ENCODE measurements at places on chromosomes 1 and 21. TPM values are rescaled to one million over a fixed set of nuclear protein-coding genes. Genes with fewer than 3 reads are reported as not detected.

DNA sequence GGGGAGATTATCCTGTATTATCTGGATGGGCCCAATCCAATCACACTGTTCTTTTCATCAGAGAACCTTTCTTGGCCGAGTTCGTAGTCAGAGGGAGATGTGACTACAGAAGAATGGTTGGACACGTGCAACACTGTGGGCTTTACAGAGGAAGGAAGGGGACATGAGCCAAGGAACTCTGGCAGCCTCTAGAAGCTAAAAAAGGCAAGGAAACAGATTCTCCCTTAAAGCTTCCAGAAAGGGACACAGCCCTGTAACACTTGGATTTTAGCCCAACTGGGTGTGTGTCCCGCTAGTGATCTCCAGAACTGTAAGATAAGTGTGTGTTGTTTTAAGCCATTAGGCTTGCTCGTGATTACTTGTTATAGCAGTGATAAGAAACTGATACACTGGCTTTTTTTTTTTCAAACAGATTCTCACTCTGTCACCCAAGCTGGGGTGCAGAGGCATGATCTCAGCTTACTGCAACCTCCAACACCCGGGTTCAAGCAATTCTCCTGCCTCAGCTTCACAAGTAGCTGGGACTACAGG lies 53.9 kb upstream of the FBXO28 start:
- DNase-seq = no peak

DNA sequence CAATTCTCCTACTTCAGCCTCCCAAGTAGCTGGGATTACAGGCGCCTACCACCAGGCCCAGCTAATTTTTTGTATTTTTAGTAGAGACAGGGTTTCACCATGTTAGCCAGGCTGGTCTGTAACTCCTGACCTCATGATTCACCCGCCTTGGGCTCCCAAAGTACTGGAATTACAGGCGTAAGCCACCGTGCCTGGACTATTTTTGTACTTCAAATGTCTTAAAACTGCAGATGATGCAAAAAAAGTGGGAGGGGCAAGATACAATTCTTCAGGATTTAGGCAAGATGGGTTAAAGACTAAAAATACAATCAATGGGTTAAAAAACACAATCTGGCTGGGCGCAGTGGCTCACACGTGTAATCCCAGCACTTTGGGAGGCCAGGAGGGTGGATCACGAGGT lies 4.7 kb downstream of the SCAF4 start:
- DNase-seq = no peak

The LRRC53 gene
- polyA plus RNA-seq = not detected

DNA sequence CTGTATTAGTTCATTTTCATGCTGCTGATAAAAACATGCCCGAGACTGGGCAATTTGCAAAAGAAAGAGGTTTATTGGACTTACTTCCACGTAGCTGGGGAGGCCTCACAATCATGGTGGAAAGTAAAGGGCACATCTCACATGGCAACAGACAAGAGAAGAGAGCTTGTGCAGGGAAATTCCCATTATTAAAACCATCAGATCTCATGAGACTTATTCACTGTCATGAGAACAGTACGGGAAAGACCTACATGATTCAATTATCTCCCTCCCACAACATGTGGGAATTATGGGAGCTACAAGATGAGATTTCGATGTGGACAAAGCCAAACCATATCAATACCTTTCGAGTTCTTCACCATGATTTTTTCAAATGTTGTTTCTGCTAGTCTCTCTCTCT lies 3.7 kb upstream of the CHRM3 start:
- DNase-seq = no peak

DNA sequence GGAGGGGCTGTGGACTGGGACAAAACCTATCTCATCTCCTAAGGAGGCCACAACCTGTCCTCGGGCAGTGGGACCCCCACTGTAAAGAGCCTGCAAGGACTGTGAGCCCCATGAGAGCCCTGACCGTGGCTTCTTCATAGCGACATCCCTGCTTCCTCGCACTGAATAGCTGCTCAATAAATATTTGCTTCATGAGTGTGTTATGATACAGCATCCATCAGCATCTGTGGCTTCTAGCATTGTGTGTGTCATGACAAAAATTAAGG lies 40.5 kb upstream of the CSF3R start:
- no peak for DNase-seq

The ZFP69B gene
- 1.1 TPM for polyA plus RNA-seq

The LCE3E gene
- polyA plus RNA-seq = not detected

- no peak for DNase-seq
These were observed 15.7 kb upstream of the H6PD start for GRCh38 chr1:9218917-9219316.

The ADAM15 gene
- polyA plus RNA-seq = 108 TPM

GRCh38 chr1:61388566-61388965 lies 306.2 kb downstream of the NFIA start:
- no peak for DNase-seq

GRCh38 chr21:14982336-14982735 lies 82.5 kb downstream of the NRIP1 start:
- DNase-seq = no peak

GRCh38 chr1:53578358-53578757 lies 119.2 kb downstream of the DMRTB1 start:
- DNase-seq = no peak

DNA sequence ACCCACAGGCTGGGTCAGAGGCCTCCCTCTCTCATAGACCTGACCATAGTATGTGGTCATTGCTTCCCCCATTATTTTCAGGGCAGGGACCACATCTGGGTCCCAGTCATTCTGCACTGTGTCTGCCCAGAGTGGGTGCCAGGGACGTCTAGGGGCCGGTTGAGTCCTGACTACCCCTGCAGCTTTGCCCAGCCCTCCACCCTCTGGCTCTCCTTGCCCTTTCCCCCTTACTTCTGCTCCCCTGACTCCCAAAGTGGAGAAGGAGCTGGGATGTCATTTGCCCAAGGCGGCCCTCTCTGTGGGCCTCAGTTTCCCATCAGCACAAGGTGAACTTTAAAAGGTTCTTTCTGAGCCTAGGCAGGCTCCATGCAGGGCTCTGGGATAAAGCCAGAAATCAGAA lies 4.3 kb upstream of the TTC22 start:
- DNase-seq = no peak

GRCh38 chr1:53656747-53657530 lies 82.0 kb downstream of the GLIS1 start:
- no peak for DNase-seq

GRCh38 chr21:15119486-15119885 lies 54.7 kb upstream of the NRIP1 start:
- DNase-seq = no peak

DNA sequence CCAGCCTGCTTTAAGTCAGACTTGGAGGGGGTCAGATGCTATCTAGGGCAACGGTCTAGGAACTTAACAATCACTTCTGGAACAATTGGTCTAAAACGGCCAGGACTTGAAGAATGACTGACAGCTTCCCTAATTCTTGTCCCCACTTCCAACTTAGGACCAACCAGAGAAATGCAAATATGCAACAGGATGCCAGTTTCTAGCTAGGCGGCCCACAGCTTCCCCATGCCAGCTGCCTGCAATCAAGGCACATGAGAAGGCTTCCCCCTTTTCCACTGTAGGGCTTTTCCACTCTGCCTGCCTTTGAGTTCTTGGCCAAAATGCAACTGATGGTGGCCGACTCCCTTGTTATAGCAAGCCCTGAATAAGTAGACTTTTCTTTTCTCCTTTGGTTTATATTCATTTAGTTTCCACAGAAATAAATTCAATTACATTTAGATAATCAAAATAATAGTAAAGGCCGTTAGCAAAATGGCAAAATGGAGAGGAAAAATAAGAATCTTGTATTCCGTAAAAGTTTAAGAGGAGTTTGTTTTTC lies 80.9 kb downstream of the BACH1 start:
- DNase-seq = no peak

DNA sequence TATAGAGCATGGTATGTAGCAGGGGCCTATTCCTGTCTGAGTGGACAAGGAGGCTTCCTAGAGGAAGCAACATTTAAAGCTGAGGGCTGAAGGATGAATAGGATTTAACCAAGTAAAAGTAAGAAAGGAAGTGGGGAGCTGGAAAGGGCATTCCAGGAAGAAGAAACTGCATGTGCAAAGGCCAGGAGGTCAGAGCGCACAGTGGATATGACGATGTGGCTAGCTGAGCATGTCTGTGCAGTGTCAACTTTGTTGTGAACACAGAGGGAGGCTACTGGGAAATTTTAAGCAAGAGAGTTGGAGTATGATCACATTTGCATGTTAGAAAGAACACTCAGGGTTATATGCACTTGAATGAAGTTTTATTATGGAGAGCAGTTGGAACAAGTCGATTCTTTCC lies 28.6 kb upstream of the JUN start:
- no peak for DNase-seq

DNA sequence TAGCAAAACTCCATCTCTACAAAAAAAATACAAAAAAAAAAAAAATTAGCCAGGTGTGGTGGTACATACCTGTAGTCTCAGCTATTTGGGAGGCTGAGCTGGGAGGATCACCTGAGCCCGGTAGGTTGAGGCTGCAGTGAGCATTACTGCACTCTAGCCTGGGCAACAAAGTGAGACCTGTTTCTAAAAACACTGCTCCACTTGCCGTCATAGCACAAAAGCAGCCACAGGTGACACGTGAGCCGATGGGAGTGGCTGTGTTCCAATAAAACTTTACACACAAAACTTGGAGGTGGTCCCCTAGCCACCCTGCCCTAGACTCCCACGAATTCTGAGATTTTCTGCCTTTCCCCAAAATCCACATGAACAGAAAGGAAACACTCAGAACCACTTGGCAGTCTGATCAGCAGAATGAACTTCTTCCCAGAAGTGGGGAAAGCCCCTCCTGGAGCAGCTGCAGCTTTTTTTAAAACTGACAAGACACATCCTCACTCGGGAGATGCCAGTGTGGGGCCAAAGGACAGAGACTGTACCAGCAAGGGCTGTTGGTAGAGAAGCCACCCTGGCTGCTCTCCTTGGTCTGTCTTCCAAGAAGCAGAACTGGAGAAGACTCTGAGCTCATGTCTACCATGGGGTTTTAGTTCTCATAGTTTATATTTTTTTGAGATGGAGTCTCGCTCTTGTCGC lies 23.3 kb downstream of the PLEKHM2 start:
- no peak for DNase-seq
